ENCODE measurements at places on chromosomes 2 and 18.
A peak's percentile ranks its signal among the peaks of the same experiment; 100 is the strongest.

DNA sequence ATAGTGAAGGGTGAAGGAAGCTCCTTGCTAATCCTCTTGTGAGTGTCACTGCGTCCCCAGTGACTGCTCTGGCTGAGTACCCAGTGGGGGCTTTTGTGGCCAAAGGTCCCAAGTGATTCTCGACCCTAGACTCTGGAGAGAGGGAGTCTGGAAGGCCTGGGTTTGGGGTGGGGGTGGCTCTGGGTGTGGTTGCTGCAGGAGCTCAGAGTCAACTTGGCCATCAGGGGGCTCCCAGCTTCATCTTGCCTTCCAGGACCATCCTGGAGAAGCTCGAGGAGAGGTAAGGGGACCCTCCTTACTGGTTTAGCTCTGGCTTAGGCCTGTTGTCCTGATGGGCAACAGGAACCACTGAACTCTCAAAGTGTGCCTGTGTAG is 592 bp downstream of the PSD4 start:
- DNase-seq, result no peak

DNA sequence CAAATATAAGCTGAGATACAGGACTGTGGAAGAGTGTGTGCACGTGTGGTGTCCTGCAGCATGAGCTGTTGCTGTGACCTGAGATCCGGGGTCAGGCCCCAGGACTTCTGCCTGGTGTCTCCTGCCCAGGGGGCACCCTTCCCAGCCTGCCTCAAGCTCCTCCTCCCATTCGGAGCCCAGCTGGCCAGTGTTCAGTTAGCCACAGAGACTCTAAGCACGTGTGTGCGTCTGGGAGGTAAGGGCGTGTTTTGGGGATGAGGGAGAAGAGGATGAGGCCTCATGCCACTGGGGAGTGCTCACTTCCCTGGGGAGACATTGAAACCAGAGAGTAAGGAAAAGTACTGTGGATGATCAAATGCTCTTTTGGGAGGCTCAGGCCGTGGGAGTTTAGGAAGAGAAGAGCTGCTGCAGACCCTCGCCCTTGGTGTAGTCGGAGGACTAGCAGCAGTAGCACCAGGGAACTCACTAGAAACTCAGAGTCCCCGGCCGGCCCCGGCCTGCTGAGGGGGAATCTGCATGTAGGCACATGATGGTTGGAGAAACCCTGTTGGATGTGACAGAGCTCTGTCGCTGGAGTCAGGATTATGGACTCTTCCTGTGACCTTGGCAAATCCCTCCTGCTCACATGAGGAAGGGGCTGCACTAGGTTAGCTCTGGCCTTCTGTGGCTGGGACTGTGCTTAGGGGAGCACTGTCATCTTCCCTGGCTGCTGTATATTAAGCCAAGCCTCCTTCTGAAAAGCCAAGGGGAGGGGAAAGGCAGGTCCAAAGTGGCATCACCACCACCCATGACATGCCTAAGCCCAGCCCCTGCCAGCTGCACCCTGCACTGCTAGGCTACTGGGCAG is 231.1 kb downstream of the DYSF start:
- no peak for DNase-seq

DNA sequence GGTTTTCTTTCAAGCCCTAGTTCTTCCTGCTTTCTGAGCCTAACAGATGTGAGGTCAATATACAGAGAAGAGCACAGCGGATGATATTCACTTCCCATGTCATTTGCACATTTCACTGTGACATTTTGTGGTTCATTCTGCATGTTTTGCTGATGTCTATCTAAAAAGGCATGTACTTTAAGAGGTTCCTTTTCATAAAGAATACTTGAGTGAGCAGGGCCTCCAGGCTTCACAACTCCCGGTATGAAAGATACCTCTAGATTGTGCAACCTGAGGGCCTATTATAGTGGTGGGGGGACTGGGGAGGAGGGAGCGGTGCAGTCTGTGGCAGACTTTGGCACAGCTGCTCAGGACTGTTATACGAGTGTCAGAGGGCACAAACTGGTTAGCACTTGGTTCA is 54.6 kb downstream of the CPO start:
- peak; percentile 27 for DNase-seq

- no peak for DNase-seq
These were observed 631.8 kb upstream of the ID2 start for GRCh38 chr2:8049851-8050571.

DNA sequence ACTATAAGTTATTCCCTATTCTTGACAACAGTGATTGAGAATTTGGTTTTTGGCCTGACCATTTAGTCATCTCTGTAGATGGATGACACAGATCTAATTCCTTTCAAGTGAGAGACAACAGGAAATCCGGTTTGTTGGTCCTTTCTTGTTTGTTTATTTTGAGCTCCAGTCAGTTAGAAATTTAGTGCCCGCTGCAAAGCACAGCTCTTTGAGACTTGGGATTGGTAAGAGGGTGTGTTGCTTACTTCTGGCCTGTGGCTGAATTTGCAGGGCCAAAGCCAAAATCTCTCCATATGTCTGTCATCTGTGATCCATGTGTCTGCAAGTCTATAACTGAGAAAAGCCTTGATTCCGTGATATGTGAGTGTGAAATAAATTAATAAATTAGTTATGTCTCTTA is 74.3 kb downstream of the BIN1 start:
- DNase-seq, result no peak

DNA sequence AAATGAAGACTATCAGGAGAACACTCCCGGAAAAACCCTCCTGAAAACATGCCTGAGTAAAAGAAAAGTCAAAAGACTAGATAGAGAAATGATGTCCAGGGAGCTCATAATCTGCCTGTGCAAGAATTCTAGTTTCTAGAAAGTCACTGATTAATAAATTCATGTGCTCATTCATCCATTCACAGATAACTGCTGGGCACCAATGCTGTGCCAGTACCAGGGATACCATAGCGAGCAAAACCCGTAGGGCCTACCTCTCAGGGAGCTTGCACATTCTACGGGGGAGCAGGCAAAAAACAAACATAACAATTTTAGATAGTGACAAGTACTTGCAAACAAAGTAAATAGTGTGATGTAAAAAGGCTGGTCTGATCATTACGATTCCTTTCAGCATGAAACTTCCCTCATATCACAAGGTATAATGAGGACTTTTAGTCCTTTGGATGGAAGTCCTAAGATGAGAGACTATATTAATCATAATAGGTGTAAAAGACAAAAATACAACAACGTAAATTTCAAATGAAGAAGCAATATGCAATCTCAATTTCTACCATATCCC is 289.9 kb downstream of the AFF3 start:
- no peak for DNase-seq

- no peak for DNase-seq
These were observed 46.3 kb upstream of the LTBP1 start for GRCh38 chr2:32900246-32900973.

All from suppressor macrophage (primary cell).